ENCODE measurements at places on chromosomes 5 and 9.
A peak's percentile ranks its signal among the peaks of the same experiment; 100 is the strongest.

- no peak for DNase-seq
Measured at GRCh38 chr9:107631788-107632187, 142.2 kb upstream of the KLF4 start.

DNA sequence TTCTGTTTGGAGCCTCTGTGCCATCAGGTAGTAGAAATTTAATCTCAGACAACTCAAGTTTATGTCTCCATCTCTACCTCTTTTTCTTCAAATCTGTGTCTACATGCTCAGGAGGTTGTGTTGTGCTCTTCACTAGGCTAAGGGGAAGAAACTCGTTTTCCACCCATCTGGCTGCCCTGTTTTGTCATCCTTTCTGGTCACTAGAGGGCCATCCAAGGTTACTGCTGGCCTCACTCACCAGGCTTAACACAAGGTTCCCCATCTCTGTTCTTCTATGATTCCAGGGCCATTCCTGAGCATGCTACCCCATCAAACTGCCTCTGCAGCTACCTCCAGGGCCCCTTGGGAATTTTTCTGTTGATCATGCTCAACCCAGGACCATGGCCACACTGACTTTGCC, 213.3 kb upstream of the FBXL7 start:
- no peak for DNase-seq

DNA sequence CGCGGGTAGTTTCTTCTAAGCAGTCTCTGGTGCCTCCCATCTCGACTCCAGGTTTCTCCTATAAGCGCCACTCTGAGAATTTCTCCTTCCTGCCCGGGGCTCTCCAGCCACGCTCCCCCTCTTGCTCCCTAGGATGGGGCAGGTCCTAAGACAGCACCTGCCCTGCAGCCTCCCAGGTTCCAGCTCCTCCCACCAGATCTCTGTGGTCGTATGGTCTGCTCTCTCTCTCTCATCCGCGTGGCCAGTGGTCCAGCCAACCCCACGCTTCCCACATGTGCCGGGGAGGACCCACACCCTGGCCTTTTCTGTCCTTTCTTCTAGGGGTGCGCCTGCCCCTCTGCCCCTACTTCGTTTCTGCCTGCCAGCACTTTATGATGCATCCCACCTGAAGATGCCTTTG, 40.5 kb downstream of the MVB12B start:
- no peak for DNase-seq

DNA sequence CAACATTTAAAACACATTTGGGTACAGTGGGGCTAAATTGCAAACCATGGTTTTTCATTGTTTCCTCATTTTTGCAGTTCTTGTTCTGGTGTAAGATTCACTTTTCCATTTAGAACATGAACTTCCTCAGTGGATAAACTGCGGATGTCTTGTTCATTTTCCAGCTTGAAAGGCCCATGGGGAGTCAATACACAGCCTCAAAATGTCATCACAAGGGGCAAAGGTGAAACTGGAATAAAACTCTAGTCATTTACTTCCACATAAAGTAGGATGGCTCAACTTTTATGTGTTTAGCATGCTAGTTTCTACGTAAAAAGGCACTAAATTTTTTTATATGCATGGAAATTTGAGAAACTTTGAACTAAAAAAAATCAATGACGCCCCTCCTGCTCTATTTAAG, 718.8 kb downstream of the TLR4 start:
- DNase-seq, result no peak

GRCh38 chr5:76710991-76711390, 4.9 kb upstream of the F2R start:
- peak; percentile 55 for DNase-seq

DNA sequence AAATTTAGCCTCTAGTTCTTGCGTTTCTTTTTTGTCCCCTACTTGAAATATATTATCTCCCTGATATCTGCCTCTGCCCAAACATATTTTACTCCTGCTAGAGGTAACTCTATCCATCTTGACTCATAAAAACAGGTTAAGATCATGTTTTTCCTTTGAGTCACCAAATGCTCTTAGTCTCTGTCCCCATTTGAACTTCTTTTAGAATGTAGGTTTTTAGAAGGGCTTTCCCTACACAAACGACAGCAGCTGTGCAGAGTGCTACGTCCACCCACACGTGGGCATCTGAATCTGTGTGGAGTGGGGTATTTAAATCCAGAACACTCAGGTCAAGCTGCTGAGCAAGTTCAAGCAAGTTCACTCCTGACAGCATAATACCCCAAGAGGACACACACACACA, 2.2 kb downstream of the HSD17B3 start:
- DNase-seq, result peak; percentile 43

- no peak for DNase-seq
Measured at GRCh38 chr9:69279084-69279731, 45.8 kb upstream of the ENTREP1 start.

GRCh38 chr5:134527961-134528424, 2.5 kb downstream of the JADE2 start:
- DNase-seq, result no peak

DNA sequence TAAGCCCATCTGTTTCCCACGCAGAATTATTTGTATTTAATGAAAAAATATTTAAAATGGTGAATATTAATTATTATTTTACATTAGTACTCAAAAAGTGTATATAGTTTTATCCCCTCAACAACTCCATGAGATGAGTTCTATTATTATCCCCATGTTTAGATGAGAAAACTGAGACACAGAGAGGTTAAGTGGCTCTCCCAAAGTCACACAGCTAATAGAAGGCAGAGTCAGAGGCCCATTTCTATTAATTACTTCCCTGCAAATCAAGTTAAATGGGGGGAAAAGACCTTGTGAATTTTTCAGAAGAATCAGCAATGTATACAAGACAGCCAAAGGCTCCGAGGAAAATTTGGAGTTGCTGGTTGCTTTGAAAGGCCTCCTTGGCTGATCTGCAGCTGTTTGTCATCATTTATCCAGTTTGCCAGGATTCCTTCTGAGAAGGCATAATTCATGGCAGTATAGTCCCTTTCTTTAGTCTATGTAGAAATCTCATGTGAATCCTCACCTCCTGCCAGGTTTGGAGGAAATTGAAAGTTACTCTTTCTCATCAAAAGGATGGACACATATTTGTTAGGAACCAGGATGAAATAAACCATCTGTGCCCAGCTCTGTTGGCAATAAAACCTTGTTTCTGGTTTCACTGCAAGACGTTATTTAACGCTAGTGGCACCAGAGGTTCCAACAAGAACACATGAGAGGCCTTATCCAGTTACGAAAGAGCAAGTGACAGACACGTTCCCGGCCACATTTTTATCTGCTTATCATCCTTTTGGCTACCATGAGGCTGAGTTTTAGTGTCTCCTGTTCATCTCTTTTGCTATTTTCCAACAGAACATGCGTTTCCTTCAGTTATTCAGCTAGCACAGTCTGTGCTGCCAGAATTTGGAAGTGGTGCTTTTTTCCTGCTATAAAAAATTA, 621 bp downstream of the FYB1 start:
- no peak for DNase-seq

GRCh38 chr5:148382961-148383360, 797 bp upstream of the FBXO38 start:
- DNase-seq, result no peak

GRCh38 chr5:154243736-154244135, 53.2 kb downstream of the GALNT10 start:
- DNase-seq, result peak; percentile 40

GRCh38 chr5:151345808-151346478, 1.4 kb downstream of the SLC36A2 start:
- DNase-seq, result peak; percentile 34

DNA sequence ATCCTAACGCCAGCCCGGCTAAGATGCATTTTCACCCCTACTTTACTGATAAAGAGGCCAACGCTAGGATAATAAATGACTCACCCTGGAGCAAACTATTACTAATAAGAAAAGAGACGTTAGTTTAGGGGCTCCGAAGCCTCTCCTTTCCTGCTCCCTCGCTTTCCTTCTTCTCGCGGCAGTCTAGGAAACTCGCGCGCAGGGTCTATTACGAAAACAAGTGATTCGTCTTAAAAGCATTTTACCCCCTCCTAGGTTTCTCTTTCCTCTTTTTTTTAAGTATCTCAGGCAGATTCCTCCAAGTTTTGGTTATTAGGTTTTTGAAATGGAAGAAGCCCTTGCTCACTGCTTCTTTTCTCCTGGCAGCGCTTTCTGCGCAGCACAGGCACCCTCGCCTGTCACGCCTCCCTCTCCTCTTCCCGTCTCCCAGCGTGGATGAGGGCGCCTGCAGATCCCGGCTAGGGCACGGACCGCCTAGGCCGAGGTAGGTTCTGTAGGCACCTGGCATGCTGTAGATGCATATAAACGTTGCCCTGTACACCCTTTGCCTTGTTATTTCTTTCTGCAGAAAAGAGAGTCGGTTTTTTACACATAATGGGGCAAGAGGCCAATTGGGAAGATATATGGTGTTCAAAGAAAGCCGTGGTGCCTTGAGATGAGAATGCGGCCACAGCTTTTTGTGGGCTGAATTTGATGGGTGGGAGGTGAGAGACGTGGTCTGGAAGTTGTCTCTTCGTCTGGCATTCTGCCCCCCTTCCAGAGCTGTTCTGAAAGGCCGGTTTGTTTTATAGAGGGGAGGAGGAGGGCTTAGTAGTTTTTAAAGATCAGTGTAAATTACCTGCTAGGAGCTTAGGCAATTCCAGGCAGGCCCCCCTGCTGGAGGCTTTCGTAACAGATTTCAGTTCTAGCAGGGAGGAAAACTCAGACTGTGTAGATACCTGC, 983 bp downstream of the GCNT1 start:
- peak; percentile 71 for DNase-seq

DNA sequence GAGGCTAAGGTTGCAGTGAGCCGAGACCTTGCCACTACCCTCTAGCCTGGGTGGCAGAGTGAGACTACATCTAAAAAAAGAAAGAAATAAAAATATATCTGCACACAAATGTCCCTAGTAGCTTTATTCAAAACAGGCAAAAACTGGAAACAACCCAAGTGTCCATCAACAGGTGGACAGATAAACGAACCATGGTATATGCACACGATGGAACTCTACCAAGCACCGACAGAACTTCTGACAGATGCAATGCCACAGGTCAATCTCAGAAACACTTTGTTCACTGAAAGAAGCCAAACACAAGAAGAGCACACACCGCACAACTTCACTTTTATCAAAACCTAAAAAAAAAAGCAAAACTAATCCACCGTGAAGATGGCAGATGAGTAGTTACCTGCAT, 30.4 kb downstream of the CAMSAP1 start:
- DNase-seq, result no peak

DNA sequence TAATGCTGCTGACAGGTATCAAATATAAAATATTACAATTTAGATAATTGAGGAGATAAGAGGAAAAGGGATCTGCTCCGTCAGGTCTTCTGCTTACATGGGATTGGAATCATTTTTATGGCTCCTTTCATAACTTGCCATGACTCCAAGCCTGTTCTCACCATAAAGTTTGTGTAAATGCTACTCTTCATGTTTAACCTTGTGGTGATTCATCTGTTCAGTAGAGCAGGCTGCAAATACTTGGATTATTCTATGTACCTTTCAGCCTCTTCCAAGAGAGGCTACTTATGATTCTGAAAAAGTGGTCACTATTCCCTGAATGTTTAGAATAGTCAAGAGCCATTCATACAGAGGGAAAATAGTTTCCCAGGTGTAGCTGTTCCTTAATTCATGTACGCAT, 66.9 kb downstream of the SLC44A1 start:
- no peak for DNase-seq

GRCh38 chr5:75265731-75266130, 29.1 kb upstream of the ANKRD31 start:
- DNase-seq, result peak; percentile 41

GRCh38 chr9:133879615-133880014, 112.5 kb downstream of the VAV2 start:
- no peak for DNase-seq

DNA sequence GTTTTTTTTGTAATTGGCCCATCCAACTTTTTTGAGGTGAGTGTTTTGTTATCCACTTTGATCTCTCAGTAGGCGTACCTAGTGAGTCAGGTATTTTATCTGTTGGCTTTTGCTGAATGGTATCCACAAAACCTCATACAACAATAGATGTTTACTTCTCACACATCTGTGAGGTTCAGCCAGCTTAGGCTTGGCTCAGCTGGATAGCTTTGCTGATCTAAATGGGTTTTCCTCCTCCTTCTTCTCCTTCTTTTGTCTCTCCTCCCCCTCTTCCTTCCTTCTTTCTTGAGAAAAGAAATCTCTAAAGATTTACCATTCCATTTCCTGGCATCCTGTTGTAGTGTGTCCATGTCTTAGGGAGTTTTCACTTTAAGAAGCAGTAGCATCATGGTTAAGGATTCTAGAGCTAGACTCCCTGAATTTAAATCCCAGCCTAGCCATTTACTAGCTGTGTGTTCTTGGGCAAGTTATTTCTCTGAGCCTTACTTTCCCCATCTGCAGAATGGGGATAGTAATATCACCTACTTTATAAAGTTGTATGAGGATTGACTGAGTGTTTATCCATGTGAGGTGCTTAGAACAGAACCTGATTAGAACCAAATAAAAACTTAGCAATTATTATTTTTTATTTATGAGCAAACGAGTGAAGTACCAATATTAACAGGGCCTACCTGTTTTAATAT, 126.3 kb downstream of the ARHGAP26 start:
- DNase-seq, result no peak

GRCh38 chr9:134600836-134601638, 40.6 kb upstream of the COL5A1 start:
- no peak for DNase-seq

- DNase-seq, result no peak
Measured at GRCh38 chr5:104599726-104600125, 1037.1 kb upstream of the NUDT12 start.

DNA sequence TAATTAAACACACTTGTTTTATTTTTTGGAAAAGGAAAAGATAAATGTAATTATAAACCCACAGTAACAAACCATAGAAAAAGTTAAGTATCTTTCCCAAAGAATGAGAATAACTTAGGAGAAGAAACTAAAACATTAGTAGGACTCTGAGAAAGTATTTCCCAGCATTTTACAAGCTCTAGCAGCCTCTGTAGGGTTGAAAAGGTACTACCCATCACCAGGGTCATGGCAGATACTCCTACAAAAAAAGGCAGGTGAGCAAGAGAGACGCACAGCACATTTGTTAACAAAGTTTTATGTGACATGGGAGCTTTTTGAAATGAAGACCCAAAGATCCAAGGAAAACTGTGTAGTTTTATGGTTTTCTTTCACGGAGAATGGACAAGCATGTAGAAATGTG, 77.7 kb upstream of the FAM169A start:
- DNase-seq, result no peak

GRCh38 chr9:81045658-81046057, 643.7 kb downstream of the TLE1 start:
- DNase-seq, result no peak

DNA sequence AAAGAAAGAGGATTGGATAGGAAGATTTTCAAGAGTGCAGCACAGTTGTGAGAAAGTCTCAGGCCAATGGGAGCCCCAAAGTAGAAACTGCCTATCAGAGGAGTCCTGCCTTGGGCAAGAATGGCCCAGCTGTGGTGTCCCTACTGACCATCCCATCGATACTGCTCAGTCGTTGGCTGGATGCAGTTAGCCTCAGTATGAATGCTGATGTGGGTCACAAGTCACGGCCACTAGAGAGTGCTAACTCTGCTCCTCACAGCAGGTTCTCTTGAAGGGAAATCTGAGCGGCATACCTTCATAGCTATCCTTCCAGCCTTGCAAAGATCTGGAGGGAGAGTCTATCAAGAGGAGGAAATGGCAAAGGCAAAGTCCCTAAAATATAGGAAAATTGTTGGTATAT, 11.6 kb upstream of the CETN3 start:
- peak; percentile 35 for DNase-seq

- no peak for DNase-seq
Measured at GRCh38 chr5:178940569-178941360, at the start of gene ZNF454. TSS of gene ZNF454 (plus strand) at chr5:178941198. CDS start at chr5:178942792, 1,594 bp downstream.

GRCh38 chr9:38057416-38058195, 11.4 kb downstream of the SHB start:
- no peak for DNase-seq

All from HCEC 1CT (cell line).